ENCODE measurements at places on chromosomes 12 and 14. TPM values are rescaled to one million over a fixed set of nuclear protein-coding genes. Genes with fewer than 3 reads are reported as not detected.

SPTB gene
- not detected for total RNA-seq

SPX gene
- 1.5 TPM for total RNA-seq

TOMM20L gene
- total RNA-seq = not detected

MMP14 gene
- total RNA-seq = 365 TPM

CIDEB gene
- total RNA-seq = 4.1 TPM

TIGAR gene
- total RNA-seq = 22.9 TPM

DPY19L2 gene
- 2.9 TPM for total RNA-seq

TCL1B gene
- not detected for total RNA-seq

AQP5 gene
- total RNA-seq = not detected

ABCD2 gene
- not detected for total RNA-seq

KCNC2 gene
- total RNA-seq = not detected

GNG2 gene
- 0.55 TPM for total RNA-seq

THAP2 gene
- total RNA-seq = 1.5 TPM

CELA1 gene
- not detected for total RNA-seq

ESRRB gene
- not detected for total RNA-seq

All from hair follicular keratinocyte (primary cell).